Natural killer cell treated with Interleukin-12 subunit alpha and Interleukin-12 subunit beta and Interleukin-15 and Interleukin-18, amount 100 ng/mL, for 72 hours (primary cell): ENCODE measurements at places on chromosomes 7 and 10. TPM values are rescaled to one million over a fixed set of nuclear protein-coding genes. Genes with fewer than 3 reads are reported as not detected.
A peak's percentile ranks its signal among the peaks of the same experiment; 100 is the strongest.

The ZNF503 gene
- 0.11 TPM for total RNA-seq

The ACSM6 gene
- not detected for total RNA-seq

- H3K4me1 ChIP-seq = peaks cover 60% of the 10 kb centered on the region
- DNase-seq = no peak
- no peaks in the 10 kb centered on the region for H3K27me3 ChIP-seq
- no peaks in the 10 kb centered on the region for H3K36me3 ChIP-seq
These were observed 11.8 kb upstream of the PDCD4 start for GRCh38 chr10:110859973-110860376.

- no peak for DNase-seq
- H3K4me3 ChIP-seq = peak overlapping the region; percentile 76
- H3K27ac ChIP-seq = peak overlapping the region; percentile 69
These were observed 96.5 kb upstream of the INSYN2A start for GRCh38 chr10:127292888-127293287.

DNA sequence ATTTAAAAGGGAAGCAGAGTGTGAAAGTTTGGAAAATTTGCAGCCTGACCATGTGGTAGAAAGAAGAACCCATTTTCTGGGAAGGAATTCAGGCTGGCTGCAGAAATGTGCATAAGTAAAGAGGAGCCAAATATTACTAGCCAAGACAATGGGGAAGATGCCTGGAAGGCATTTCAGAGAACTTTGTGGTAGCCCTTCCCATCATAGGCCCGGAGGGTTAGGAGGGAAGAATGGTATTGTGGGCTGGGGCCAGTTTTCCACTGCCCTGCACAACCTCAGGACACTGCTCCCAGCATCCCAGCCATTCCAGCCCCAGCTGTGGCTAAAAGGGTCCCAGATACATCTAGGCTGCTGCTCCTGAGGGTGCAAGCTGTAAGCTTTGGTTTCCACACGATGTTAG is 278.5 kb upstream of the BMPER start:
- peaks cover 11% of the 10 kb centered on the region for H3K36me3 ChIP-seq
- H3K27me3 ChIP-seq = no peaks in the 10 kb centered on the region
- H3K4me3 ChIP-seq = no peak overlapping the region
- peaks cover 3% of the 10 kb centered on the region for H3K4me1 ChIP-seq
- DNase-seq = no peak

The MEST gene
- 1.3 TPM for total RNA-seq

- H3K36me3 ChIP-seq = no peaks in the 10 kb centered on the region
- H3K27ac ChIP-seq = no peak overlapping the region
- no peak for DNase-seq
- H3K4me1 ChIP-seq = no peaks in the 10 kb centered on the region
- no peak overlapping the region for H3K4me3 ChIP-seq
- no peaks in the 10 kb centered on the region for H3K27me3 ChIP-seq
These were observed 146.1 kb upstream of the TCF7L2 start for GRCh38 chr10:112803961-112804401.

DNA sequence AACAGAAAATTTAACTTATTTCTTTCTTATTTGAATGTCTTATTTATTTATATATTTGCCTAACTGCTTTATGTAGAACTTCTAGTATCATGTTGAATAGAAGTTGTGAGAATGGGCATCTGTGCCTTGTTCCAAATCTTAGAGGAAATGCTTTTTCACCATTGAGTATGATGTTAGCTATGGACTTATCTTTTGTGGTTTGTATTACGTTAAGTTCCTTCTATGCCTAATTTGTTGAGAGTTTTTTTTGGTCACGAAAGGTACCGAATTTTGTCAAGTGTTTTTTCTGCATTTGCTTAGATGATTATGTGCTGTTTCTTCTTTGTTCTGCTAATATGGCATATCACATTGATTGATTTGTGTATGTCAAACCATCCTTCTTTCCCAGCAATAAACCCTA is 161.0 kb upstream of the TRIM24 start:
- no peak overlapping the region for H3K4me3 ChIP-seq
- H3K27me3 ChIP-seq = no peaks in the 10 kb centered on the region
- DNase-seq = no peak
- H3K27ac ChIP-seq = no peak overlapping the region
- H3K36me3 ChIP-seq = no peaks in the 10 kb centered on the region
- no peaks in the 10 kb centered on the region for H3K4me1 ChIP-seq

The BZW2 gene
- total RNA-seq = 50.5 TPM

The PDK4 gene
- 0.33 TPM for total RNA-seq

GRCh38 chr7:88566162-88566729 is 193.3 kb upstream of the ZNF804B start:
- no peak overlapping the region for H3K4me3 ChIP-seq
- H3K36me3 ChIP-seq = no peaks in the 10 kb centered on the region
- H3K4me1 ChIP-seq = no peaks in the 10 kb centered on the region
- H3K27ac ChIP-seq = no peak overlapping the region
- no peaks in the 10 kb centered on the region for H3K27me3 ChIP-seq

- peaks cover 4% of the 10 kb centered on the region for H3K27me3 ChIP-seq
- no peaks in the 10 kb centered on the region for H3K36me3 ChIP-seq
- no peak for DNase-seq
- no peak overlapping the region for H3K27ac ChIP-seq
- H3K4me1 ChIP-seq = no peaks in the 10 kb centered on the region
These were observed 303.8 kb downstream of the KCNMA1 start for GRCh38 chr10:77333610-77334340.

DNA sequence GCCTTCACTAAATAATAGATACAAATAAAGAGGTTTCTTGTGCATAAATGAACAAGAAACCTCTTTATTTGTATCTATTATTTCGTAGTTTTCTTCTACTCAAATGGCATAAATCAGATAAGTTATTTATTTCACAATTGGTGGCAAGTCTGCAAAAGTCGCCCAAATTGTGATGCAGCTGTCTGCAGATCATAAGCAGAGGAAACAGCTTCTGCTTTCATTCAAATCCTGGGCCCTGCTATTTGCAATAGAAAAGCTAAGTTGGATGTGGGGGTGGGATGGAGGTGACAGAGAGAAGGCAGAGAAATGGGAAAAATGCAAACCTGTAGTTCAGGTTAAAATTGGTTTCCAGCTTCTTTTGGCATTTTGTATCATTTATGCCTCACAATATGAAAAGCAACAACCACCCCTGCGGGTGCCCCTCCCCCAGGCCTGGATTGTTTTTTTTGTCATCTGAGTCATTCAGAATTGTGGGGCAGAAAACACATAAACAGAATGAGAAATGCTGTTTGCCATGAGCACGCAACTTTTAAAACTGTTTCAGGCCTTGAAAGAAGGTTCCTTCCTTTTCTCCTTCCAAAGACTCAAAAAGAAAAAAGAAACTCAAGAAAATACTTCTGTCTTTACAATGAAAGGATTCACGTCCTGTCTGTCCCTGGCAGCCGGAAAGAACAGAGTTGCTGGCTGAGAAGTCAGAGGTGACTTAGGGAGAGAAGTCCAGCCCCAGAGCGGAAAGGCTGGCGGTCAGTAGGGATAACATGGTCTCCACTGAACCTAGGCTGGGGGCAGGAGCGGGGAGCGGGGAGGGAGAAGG is 132.9 kb downstream of the BAMBI start:
- H3K27ac ChIP-seq = no peak overlapping the region
- no peak overlapping the region for H3K4me3 ChIP-seq
- H3K27me3 ChIP-seq = peaks cover 20% of the 10 kb centered on the region
- no peaks in the 10 kb centered on the region for H3K4me1 ChIP-seq
- no peaks in the 10 kb centered on the region for H3K36me3 ChIP-seq

The PLEKHS1 gene
- total RNA-seq = 0.12 TPM

- no peaks in the 10 kb centered on the region for H3K27me3 ChIP-seq
- H3K27ac ChIP-seq = no peak overlapping the region
- peaks cover 20% of the 10 kb centered on the region for H3K36me3 ChIP-seq
These were observed 5.2 kb downstream of the IDI2 start for GRCh38 chr10:1020460-1020859.

GRCh38 chr7:129615018-129615417 is 3.5 kb downstream of the NRF1 start:
- H3K27me3 ChIP-seq = no peaks in the 10 kb centered on the region
- H3K36me3 ChIP-seq = no peaks in the 10 kb centered on the region
- H3K4me3 ChIP-seq = peak overlapping the region; percentile 44
- peak; percentile 73 for DNase-seq
- H3K4me1 ChIP-seq = peaks cover 46% of the 10 kb centered on the region

The STRIP2 gene
- 11.3 TPM for total RNA-seq

DNA sequence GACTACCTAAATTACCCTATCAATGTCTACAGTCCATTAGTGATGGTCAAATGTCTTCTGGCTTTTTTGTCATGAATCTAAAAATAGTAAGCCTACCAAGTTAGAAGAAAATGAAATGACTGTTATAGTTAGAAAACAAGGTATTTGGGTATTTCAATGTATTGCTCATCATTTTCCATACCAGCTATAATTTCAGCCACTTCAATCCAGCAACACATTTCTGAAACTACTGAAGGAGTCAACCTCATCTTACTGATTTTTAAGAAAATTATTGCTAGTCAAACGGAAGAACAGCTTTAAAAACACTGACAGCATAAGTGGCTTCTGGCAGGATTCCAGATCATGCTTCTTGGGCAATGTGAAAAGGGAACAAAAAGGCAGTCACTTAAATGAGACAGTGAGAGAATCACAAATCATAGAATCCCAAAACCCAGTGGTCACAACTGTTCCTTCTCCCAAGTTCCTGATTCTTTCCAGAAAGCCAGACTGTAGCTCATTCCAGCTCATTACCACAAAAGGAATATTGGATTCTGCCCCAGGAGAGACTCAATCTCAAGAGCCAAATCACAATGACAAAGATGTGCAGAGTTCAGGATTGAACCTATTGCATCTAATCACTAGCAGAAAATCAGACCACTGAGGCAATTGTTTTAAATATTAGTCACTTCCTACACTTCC is 61.2 kb upstream of the LRRN3 start:
- peaks cover 9% of the 10 kb centered on the region for H3K36me3 ChIP-seq
- peak overlapping the region; percentile 58 for H3K4me3 ChIP-seq
- H3K4me1 ChIP-seq = peaks cover 13% of the 10 kb centered on the region
- no peak for DNase-seq
- H3K27ac ChIP-seq = peak overlapping the region; percentile 53
- no peaks in the 10 kb centered on the region for H3K27me3 ChIP-seq

GRCh38 chr7:108097703-108098102 is 32.5 kb downstream of the LAMB4 start:
- H3K36me3 ChIP-seq = no peaks in the 10 kb centered on the region
- no peak overlapping the region for H3K27ac ChIP-seq
- H3K27me3 ChIP-seq = peaks cover 28% of the 10 kb centered on the region
- H3K4me1 ChIP-seq = no peaks in the 10 kb centered on the region

- H3K36me3 ChIP-seq = no peaks in the 10 kb centered on the region
- H3K4me3 ChIP-seq = no peak overlapping the region
- peaks cover 6% of the 10 kb centered on the region for H3K27me3 ChIP-seq
- peaks cover 7% of the 10 kb centered on the region for H3K4me1 ChIP-seq
- H3K27ac ChIP-seq = no peak overlapping the region
- no peak for DNase-seq
These were observed 37.9 kb upstream of the BMPR1A start for GRCh38 chr10:86718556-86718955.

- H3K4me1 ChIP-seq = peaks cover 53% of the 10 kb centered on the region
- peak overlapping the region; percentile 70 for H3K4me3 ChIP-seq
- DNase-seq = no peak
- no peaks in the 10 kb centered on the region for H3K36me3 ChIP-seq
These were observed 41.7 kb upstream of the DUSP5 start for GRCh38 chr10:110456046-110456445.
